ENCODE measurements at places on chromosomes 11 and 22.

DNA sequence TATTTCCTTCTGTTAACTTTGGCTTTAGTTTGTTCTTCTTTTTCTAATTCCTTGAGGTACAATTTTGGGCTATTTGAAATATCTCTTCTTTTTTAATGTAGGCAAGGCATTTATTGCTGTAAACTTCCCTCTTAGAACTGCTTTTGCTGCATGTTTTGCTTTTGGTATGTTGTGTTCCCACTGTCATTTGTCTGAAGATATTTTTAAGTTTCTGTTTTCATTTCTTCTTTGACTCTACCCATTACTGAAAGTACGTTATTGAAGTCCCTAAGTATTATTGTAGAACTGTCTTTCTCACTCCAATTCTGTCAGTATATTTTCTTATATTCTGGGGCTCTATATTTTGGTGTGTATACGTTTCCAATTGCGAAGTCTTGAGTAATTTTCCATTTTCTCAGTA, 77.9 kb downstream of the KCNQ1OT1 start:
- no peak for DNase-seq

DNA sequence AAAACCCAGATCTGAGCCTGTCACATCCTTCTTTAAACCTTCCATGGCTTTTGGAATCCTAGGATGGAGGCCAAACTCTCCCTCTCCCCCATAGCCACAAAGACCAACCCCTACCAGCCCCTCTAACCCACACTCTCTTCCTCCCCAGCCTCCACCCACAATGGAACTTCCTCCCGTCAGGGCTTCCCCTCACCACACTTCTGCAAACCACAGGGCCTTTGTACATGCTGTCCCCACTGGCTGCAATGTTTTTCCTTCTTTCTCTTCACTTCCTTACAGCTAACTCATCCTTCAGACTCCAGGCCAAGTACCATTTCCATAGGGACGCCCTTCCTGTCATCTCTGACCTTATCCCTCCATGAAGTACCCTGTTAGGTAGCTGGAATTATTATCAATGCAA, 393.5 kb downstream of the MN1 start:
- no peak for DNase-seq

- no peak for DNase-seq
Observed at GRCh38 chr11:134433251-134433650, 21.2 kb upstream of the B3GAT1 start.

DNA sequence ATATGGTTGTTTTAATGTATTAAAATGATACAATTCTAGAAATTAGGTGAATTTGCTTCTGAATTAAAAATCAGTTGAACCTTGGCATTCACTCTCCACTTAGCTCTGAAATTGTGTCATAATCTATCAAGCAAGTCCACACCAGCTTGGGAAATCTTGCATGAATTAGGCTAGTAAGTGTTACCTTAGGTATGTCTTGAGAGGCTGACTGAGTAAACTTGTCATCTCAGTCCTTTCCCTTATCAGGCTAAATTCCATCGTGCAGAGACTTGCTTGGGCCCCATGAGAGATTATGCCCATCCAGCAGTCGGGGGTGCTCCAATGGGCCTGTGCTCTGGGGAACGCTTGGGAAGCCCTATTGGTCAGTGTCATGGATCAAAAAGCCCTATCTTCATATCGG, 33.9 kb upstream of the ST14 start:
- DNase-seq, result no peak

DNA sequence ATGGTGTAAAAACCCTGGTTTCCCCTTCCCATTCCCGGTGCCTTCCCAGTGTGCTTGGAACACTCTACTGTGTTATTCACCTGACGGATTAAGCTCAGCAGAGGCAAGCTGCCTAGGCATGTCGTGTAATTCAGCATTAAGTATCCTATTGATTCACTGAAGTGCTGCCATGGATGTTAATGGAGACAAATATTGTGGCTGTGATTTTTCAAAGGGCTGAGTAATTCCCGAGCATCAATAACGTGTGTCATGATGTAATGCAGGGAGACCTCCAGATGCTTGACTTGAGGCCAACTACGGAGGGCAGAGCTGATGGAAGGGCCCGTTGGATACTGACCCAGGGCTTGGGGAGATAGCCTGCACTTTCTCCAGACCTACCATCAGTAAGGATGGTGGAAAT, 269.0 kb downstream of the ST3GAL4 start:
- no peak for DNase-seq

DNA sequence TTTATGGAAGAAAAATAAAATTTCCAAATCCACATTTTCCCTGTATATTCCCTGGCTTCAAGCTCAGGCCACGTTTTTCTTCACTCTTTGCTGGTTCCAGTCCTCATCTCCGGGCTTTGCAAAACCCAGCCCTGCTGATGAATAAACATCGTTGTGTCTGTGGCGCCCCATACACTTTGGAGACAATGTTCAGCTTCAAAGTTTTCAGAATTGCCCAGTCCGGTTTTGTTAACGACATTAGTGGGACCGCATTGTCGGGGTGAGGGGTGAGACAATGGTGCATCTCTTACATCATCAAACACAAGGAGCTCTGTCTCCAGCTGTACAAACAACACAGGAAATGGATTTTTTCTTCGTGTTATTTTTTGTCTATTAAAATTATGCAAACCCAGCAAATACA, 53.4 kb upstream of the HTATIP2 start:
- DNase-seq, result no peak

DNA sequence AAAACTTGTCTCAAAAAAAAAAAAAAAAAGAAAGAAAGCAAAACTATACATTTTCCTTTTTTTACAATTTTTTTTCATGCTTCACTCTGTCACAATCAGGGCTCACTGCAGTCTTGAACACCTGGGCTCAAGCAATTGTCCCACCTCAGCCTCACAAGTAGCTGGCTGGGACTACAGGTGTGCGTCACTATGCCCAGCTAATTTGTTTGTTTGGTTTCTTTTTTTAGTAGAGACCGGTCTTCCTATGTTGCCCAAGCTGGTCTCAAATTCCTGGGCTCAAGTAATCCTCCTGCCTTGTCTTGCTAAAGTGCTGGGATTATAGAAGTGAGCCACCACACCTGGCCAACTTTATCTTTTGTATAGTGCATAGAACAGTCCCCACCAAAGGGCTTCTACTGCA, 15.0 kb upstream of the CXCR5 start:
- DNase-seq, result no peak

GRCh38 chr11:95991101-95991500, 67.2 kb upstream of the MTMR2 start:
- DNase-seq, result peak; percentile 41

DNA sequence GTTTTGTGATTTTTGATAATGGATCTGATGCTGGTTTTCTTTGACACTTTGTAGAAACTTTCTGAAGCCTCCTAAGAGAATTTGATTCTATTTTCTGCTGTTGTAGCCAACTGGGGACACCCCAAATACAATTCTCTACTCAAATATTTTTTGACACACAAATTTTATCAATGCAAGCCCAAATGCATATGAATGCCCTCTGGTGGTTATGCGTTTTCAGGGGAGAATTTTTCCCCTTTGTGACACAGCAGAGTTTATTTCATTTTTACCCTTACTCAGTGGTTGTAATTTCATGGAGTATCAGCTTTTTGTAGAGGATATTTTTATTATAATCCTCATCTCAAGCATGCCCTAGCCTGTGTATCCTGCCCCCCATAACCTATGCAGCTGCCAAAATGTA, 44.7 kb upstream of the MTMR2 start:
- DNase-seq, result no peak

DNA sequence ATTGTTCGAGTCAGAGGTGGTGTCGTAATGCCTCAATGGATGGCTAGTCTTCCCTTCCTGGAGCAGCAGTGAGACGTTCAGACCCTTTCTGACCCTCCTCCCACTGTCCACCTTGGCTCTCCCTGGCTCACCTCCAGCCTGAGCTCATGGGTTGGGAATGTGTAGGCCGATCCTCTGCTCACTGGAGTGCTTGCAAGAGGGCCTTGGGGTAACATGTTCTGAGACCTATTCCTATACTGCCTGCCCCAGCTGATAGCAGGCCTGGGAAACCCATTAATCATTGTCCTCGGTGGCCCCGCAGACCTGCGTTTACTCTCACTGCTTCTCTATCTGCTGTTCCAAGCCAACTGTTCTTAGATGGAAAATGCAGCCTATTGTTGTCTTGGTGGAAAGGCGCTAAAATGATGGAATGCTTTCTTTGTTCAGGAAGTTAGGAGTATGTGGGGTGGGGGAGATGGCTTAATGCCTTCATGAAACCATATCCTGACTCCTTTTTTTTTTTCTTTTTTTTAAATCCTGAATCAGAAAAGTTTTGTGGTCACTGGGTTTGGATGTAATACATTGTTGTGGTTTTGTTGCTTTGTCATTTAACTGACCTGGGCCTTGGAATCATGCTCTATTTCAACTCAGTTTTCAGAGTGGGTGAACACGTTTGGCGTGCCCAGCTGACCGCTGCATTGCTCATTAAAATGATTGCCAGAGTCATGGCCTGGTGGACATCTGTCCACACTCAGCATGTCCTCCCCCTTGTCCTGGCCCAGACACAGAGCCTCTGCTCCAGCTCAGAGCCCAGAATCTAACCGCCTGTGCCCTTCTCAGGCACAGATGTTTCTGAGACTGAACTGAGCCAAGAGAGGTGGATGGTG, 72.5 kb downstream of the MICAL2 start:
- DNase-seq, result peak; percentile 88

DNA sequence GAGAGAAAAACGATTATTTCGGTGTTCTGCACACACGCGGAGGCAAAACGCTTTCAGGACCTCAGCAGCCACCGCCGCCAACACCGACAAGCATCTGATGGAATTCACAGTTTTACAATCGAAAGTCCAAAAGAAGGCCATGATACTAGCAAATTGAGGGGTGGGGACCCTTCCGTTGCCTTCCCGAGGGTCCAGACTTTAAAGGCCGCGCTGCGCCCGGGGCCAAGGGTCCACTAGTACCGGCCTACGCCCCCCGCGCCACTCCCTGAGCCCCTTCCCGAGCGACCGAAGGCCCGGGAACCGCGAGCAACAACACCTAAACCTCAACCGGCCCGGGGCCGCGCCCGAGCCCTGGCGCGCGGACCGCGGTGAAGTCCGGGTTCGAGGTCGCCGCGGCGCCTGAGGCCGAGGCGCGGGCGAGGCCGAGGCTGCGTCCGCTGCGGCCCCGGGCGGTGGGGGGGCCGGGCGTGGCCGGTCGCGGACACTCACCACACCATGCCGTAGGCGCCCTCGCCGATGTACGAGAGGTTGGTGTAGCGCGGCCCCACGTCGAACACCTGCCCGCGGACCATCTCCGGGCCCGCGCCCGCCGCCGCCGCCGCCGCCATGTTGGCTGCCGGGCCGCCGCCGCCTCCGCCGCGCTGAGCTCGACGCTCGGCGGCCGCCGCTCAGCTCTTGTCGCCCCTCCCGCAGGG, 465 bp downstream of the MAPK1 start:
- peak; percentile 33 for DNase-seq

- DNase-seq, result no peak
Observed at GRCh38 chr11:1399386-1400316, 9.9 kb downstream of the BRSK2 start.

DNA sequence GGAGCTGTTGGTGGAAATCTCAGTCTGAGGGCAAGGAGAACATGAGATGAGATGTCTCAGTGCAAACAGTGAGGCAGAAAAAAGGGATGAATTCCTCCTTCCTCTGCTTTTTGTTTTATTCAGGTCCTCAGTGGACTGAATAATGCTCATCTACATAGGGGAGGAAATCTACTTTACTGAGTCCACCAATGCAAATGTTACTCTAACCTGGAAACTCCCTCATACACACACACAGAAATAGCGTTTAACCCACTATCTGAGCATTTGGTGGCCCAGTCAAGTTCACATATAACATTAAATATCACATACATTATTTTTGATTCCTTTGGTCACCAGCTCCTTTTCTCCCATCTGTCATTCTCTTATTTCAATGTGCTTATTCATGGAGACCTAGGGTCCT, 418.8 kb downstream of the TMEM135 start:
- DNase-seq, result no peak

DNA sequence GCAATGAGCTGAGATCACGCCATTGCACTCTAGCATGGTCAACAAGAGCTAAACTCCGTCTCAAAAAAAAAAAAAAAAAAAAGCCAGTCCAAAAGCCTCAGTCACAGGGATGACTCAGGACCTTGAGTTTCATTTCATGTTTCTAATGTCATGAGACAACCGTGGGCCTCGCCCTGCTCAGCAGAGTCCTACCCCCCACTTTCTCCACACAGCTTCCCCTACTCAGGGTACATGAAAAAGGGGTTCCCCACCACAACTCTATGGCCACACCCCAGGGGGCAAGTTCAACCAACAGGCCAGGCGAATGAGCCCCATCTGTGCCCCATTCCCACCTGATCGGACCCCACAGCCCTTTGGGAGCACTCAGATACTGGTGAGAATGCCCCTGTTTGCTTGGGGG, 24.3 kb upstream of the ADA2 start:
- DNase-seq, result no peak

DNA sequence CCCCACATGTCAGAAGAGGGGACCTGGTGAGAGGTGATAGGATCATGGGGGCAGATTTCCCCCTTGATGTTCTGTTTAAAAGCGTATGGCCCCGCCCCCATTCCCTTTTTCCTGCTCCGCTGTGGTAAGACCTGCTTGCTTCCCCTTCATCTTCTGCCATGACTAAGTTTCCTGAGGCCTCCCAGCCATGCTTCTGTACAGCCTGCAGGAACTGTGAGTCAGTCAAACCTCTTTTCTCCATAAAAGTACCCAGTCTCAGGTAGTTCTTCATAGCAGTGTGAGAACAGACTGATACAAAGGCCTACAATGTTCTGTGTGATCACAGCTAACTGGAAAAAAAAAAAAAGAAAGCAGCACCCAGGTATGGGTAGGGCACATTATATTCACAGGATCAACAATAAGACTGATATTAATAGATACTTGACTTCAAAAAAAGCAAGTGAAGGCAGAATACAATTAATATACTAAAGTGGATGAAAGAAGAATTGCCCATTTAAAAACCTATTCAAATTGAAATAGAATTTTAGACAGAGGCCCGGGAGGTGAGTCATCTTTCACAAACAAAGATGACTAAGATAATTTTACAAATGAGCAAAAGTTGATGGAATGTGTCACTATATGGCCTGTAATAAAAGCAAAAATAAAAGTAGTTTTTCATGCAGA, 1.7 kb upstream of the OR52K1 start:
- peak; percentile 14 for DNase-seq

DNA sequence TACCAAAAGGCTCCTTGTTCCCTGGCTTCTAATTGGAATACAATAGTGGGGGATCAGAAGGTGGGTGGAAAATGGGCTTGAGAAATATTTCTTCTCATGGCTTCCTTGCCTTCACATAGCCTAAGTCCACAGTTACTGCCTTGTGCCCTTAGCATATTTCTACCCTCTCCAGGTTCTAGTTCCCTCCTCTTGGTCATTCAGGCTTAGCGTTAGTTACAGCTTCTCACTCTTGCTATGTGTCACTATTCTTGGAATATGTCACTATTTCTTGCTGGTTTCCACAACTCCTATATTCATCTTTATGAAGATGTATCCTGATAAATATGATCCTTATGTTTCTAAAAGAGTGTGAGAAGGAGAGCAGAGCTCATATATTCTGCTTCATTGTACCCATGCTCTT, 2.5 kb downstream of the OR2D2 start:
- no peak for DNase-seq

DNA sequence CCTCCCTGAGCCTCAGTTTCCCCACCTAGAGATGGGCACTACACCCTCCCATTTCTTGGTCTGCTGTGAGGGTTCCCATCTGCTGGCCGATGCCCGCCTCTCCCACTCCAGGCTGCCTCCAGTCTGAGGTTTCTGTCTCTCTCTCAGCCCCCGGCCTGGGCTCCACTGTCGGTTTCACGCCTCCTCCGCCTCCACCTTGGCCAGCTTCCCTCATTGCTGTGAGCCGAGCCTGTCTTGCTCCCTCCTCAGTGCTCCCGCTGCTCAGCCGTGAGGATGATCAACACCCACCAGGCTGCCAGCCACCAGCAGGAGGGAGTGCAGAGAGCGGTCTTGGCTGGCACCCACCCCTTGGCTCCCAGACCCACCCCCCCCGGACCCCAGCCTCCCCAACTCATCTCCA, 61.0 kb downstream of the CYTH4 start:
- no peak for DNase-seq

Measured in SW480 (cell line).